ENCODE measurements at places on chromosomes 5 and 9.

- peaks cover 11% of the 10 kb centered on the region for H3K36me3 ChIP-seq
- no peak for DNase-seq
- H3K27ac ChIP-seq, result no peak overlapping the region
Observed at GRCh38 chr9:77731930-77732329, 83.8 kb upstream of the GNA14 start.

DNA sequence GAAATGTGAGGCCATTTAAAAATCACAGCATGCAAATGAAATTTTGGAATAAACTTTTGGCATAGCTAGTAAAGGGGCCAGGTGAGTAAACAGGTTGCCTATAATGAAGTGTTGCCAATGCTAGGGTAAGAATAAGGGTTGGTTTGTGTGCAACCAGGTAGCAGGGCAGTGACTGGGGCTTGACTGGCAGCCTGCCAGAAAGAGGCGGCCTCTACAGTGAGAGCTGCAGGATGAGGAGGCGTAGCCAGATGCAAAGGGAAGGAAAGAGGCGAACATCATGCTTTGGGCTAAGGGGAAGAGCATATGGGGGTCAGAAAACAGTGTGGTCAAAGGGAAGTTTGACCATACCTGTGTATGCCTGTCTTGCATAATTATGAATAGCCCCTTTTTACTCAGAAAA, 70.6 kb downstream of the MAST4 start:
- no peaks in the 10 kb centered on the region for H3K36me3 ChIP-seq
- no peak overlapping the region for H3K27ac ChIP-seq
- H3K4me3 ChIP-seq, result no peak overlapping the region
- peaks cover 15% of the 10 kb centered on the region for H3K27me3 ChIP-seq

DNA sequence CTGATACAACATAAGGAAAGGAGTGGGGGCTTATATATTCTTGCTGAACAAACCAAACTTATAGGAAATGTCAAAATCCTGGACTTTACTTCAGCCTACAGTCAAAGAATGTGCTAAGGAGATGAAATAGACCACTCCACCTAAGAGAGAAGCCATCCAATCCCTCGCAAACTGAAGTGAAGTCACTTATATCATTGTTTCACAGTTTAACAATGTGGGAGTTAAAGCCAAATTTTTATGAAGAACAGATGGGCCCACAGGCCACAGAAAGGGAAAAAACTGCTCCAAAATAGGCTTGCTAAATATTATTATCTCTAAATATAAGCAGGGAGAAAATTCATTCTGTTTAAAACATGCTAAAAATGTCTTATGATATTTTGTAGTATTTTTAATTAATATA, 233.3 kb downstream of the GAS1 start:
- H3K4me1 ChIP-seq, result no peaks in the 10 kb centered on the region
- no peak overlapping the region for H3K27ac ChIP-seq
- no peaks in the 10 kb centered on the region for H3K36me3 ChIP-seq

- peaks cover 40% of the 10 kb centered on the region for H3K36me3 ChIP-seq
- DNase-seq, result no peak
- no peaks in the 10 kb centered on the region for H3K27me3 ChIP-seq
- peak overlapping the region; percentile 88 for H3K27ac ChIP-seq
- peak overlapping the region; percentile 92 for H3K4me3 ChIP-seq
Observed at GRCh38 chr9:128946571-128947276, 679 bp downstream of the DOLK start.

DNA sequence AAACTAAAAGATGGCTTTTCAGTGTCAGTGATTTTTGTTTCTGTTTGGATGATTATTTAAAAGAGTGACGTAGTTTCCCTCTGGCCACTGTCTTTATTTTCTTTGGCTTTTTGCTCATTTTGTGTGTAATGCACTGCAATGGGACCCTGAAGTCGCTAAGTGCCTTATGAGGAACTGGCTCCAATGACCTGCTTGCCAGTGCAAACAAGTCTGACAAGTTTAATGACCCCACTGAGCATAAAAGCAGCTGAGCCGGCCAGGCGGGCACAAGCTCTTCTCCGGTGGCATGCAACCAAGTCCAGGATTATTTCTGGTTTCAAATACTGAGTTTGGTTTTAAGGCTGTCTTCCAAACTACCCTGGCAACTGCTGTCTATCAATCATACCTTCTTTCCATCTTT, 15.6 kb upstream of the GNA14 start:
- H3K4me1 ChIP-seq, result peaks cover 6% of the 10 kb centered on the region
- H3K36me3 ChIP-seq, result no peaks in the 10 kb centered on the region
- H3K27me3 ChIP-seq, result no peaks in the 10 kb centered on the region
- DNase-seq, result no peak
- H3K27ac ChIP-seq, result no peak overlapping the region

All from mesenchymal stem cell (in vitro differentiated cells and primary cell).